ENCODE measurements at places on chromosomes 1 and 21. TPM values are rescaled to one million over a fixed set of nuclear protein-coding genes. Genes with fewer than 3 reads are reported as not detected.

The CLDN17 gene
- total RNA-seq, result not detected

The PAPPA2 gene
- not detected for total RNA-seq

The OVAAL gene
- total RNA-seq, result not detected

The LRP8 gene
- 45.0 TPM for total RNA-seq

The CDCA8 gene
- 64.7 TPM for total RNA-seq

The ADCY10 gene
- total RNA-seq, result 0.20 TPM

The ZBTB8A gene
- 0.06 TPM for total RNA-seq

The OLIG2 gene
- total RNA-seq, result not detected

The TLCD4 gene
- total RNA-seq, result 0.03 TPM

All from activated naive CD8-positive, alpha-beta T cell treated with anti-CD3 and anti-CD28 coated beads, Interleukin-2, amount 10 ng/mL, durations not matched to agents 7 days and 5 days (primary cell).